ENCODE measurements at places on chromosomes 16 and 17.
A peak's percentile ranks its signal among the peaks of the same experiment; 100 is the strongest.

DNA sequence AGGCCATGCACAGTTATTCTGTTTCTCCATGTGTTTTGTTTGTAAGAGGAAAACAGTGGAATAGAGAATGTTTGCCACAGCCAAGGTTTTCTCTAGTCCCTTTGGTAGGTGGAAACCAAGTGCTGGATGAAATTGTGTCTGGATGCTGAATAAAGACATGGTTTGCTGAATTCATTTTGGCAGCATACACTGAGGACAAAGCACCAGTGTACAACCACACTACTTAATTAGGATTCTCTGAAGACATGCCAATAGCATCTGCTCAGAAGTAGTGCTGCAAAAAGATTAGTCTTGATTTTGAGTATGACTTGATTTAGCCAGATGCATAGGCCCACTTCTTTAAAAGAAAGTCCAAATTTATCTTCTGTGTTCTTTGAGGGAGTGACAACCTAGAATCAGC lies 230.5 kb upstream of the CACNG5 start:
- DNase-seq, result no peak

DNA sequence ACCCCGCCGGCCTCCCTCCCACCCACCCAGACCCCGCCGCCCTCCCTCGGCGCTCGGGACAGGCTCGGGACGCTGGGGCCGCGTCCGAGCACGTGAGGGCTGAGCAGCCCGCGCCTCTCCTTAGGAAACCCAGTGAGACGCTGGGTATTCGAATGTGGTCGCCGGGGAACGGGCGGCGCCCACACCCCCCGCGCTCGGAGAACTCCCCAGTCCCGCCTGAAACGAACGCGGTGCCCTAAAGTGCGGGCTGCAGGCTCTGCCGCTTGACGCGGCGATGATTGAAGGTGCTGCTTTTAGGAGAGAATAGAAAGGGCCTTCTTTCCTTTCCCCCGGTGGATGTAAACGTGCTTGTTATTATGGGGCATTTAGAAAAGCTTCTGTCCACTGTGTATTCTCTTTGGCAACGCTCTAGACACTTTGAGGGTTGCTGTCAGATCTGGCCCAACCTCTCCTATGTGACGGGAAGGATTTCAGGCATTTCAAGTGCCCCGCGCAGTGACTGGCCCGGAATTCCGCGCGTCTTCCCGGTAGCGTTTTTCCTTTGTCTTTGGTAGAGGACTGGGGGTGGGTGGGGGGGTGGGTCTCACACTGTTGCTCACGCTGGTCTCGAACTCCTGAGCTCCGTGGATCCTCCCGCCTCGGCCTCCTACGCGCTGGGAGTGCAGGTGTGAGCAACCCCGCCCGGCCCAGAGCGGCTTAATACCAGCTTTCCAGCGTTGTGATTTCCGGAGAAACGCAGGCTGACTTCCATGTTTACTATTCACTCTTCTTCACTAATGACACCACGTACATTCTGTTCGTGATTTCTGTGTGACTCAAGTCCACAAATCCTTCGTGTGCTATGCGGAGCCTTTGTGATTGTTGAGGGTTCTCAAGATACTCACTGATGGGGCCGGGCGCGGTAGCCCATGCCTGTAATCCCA lies 21.8 kb upstream of the FOXK2 start:
- DNase-seq, result peak; percentile 66

GRCh38 chr16:67934306-67935100 lies 2.1 kb downstream of the PSMB10 start:
- no peak for DNase-seq

- DNase-seq, result peak; percentile 63
Observed at GRCh38 chr16:81885976-81886586, 107.0 kb downstream of the PLCG2 start.

DNA sequence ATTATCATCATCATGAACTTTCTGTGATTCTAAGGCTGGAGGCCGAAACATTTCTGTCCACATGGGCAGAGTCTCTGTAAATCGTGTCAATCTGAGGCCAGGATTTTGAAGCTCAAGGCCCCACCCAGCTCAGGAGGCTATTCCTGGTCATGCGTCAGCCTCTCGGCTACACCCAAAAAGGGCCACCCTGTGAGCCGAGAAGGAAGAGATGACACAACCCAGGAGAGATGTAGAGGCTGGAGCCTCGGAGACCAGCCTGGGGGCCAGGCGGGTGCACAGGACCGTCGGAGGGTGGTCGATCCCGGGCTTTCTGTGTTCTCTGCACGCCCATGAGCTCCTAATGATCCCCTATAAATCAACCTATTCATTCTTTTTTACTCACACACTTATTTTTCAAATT lies 1.1 kb upstream of the CACNG1 start:
- DNase-seq, result no peak

DNA sequence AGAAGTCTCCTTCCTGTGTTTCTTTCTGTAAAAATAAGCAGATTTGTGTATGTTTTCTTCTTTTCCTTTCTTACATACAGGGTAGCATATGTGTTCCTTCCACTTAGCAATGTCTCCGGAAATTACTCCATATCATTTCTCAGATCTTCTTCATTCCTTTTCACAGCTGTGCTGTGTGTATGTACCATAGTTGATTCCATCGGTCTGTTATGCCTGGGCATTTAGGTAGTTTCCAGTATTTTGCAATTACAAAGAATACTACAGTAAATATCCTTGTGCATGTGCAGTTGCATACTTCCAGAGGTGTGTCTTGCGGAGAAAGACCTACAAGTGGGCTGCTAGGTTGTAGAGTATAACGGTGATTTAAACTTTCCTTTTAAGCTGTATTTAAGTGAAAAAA lies 69.8 kb downstream of the CLEC16A start:
- no peak for DNase-seq

GRCh38 chr17:81388091-81388611 lies 7.1 kb upstream of the BAHCC1 start:
- no peak for DNase-seq

DNA sequence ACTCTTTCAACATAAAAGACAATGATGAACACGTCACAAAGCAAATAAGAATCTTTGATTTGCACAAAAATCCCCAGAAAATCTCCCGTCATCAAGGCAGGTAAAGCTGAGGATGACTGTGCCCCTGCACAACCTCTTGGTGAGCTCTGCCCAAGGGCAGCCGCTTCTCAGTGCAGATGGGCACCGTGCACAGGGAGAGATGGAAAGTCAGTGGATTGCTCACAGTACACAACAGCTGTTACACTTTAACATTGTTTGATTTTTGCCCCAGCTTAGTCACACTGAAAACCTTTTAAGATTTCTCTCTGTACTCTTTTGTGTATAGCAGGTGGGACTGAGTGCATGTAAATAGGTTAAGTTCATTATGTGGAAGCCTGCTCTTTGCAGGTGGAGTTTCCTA lies 104.2 kb downstream of the CDK5R1 start:
- DNase-seq, result no peak

DNA sequence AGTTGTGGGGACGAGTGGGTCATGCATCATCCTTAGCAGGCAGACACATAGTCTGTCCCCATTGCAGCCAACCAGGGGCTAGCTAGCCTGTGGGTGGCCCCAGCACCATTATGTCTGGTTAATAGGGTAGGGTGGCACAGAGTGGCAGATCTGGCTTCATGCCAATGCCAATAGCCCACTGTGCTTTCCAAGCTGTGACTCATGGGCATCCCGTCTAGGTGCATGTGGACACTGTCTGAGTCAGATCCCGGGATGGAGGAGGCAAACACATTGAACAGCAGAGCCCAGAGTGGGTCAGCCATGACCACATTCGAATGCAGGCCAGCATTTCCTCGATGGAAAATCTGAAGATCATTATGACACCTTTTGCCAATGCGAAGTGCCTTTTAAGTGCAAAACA lies 2.5 kb downstream of the HS3ST2 start:
- DNase-seq, result no peak

DNA sequence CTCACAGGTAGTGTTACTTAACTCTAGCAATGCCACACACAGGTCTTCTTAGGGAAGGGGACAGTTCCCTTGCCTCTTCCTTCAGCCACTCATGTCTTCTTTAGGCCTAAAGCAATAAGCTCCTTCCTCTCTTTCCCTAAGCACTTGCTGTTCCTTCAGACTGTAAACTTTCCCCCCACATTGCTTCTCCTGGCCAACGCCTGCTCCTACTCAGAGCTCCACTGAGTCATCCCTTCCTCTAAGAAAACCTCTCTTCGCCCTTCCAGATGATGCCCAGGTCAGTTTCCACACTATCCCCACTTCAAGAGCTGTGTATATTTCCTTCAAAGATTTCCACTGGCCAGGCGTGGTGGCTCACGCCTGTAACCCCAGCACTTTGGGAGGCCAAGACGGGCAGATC lies 12.5 kb upstream of the EPOP start:
- no peak for DNase-seq

- no peak for DNase-seq
Observed at GRCh38 chr17:71632328-71632727, 488.5 kb upstream of the SOX9 start.

DNA sequence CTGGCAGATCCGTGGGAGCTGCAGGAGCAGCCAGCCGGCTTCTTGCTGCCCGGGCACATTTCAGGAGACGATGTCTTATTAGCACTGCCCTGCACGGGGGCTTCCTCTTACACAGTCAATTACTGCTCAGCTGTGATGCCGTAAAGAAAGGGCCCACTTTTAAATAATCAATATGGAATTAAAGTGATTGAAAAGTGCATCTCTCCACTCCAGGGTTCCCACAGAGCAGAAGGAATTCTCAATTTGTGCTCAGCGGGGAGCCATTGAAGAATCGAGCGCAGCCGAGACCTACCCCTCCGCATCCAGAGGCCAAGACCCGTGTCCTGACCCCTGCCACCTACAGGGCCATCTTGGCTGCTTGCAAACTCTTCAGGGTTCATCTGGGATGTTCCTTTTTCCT lies 399.4 kb upstream of the C16orf82 start:
- DNase-seq, result no peak

DNA sequence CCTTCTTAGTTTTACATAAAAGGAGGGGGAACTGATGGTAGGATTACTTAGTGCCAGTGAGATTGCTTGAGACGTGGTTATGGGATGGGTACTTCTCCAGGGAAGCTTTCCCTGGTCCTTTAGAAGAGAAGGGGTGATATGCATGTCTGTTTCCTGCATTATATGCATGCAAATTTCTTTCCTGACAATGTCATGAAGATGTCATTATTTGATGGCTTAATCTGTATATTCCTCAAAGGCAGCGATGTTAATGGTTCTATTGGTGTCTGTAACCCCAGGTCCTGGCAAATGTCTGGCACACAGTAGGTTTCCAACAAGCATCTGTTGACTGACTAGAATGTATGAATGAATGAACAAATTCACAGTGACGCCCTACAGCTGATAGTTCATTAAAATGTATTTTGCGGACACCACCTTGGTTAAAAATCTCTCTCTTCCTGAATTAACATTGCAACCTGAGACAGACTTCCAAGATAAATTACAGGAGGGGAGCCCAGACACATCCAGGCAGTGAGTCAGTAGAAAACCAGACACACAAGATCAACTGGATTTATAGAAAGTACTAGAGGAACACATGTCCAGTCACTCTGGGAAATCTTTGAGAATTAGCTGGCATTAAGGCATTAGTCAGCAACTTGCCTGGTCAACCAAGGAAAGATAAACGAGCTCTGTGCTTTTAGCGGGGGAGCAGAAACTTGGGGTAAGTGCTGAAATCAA lies 293.4 kb downstream of the XYLT1 start:
- DNase-seq, result no peak

DNA sequence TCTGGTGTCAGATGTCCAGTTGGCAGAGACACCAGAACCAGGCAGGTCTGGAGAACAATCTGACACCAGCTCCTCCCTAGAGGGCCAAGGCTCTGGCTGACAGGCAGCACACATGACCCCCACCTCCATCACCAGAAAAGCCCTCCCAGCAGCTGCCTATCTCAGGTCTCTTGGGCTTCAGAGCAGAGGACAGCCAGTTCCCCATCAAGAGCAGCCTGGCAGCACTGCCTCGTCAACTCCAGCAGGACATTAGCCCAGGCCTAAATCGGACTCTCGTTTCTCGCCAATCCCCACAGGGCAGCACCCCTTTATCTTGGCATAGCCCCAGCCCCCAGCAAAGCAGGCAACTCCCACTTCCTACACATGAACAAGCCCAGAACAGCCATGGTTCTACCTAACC lies 4.4 kb downstream of the JUP start:
- DNase-seq, result no peak

DNA sequence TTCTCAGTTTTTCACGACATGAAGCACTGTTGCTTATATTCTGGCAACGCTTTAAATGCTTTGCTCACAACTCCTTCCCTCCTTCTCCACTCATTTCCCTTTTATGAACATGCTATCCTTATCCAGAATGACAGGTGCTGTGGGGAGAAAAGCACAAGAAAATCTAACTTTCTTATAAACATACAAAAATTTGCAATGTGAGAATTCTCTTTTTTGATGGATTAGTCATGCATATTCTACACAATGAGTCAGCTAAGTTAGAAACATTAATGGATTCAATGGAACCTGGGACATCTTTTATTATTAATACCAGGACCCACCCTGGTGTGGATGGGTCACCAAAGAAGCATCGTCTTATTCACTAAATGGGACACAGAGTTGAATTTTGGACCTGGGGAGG lies 234.6 kb upstream of the CDH5 start:
- DNase-seq, result no peak

DNA sequence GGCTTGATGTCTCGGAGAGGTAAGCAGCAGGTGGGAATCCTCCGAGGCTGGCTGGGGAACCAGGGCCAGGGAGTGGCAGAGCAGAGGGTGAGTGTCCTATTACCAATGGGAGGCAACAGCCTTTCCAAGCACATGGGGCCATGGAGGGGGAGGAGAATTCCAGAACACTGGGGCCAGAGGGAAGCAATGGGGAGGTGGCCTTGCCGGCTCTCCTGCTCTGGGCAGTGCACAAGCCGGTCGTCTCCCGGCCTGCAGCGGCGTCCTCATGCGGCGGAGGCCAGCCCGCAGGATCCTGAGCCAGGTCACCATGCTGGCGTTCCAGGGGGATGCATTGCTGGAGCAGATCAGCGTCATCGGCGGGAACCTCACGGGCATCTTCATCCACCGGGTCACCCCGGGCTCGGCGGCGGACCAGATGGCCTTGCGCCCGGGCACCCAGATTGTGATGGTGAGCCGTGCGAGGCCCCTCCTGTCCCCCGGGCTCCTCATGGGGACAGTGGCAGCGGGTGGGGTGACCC lies 21.9 kb downstream of the SGSH start:
- DNase-seq, result no peak

GRCh38 chr16:11140098-11140375 lies 116.0 kb downstream of the SOCS1 start:
- no peak for DNase-seq

DNA sequence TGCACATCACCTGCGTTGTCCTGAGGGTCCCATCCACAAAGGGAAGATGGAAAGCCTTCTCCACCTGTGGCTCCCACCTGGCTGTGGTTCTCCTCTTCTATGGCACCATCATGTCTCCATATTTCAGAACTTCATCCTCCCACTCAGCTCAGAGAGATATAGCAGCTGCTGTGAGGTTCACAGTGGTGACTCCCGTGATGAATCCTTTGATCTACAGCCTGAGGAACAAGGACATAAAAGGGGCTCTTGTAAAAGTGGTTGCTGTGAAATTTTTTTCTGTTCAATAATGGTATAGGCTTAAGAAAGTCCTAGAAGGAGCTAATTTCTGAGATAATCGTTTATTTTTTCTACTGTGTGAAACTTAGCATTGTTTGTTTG lies 18.7 kb downstream of the ZNF200 start:
- no peak for DNase-seq

- no peak for DNase-seq
Observed at GRCh38 chr17:81025065-81025740, 9.7 kb upstream of the BAIAP2 start.

- DNase-seq, result no peak
Observed at GRCh38 chr17:9220398-9221146, 199.3 kb downstream of the NTN1 start.

Measured in GM13977 (cell line).